HuH-7.5 (cell line): ENCODE measurements at places on chromosomes 16 and 17.

- no peak for DNase-seq
These were observed 440 bp downstream of the C16orf96 start for GRCh38 chr16:4556580-4556979.

DNA sequence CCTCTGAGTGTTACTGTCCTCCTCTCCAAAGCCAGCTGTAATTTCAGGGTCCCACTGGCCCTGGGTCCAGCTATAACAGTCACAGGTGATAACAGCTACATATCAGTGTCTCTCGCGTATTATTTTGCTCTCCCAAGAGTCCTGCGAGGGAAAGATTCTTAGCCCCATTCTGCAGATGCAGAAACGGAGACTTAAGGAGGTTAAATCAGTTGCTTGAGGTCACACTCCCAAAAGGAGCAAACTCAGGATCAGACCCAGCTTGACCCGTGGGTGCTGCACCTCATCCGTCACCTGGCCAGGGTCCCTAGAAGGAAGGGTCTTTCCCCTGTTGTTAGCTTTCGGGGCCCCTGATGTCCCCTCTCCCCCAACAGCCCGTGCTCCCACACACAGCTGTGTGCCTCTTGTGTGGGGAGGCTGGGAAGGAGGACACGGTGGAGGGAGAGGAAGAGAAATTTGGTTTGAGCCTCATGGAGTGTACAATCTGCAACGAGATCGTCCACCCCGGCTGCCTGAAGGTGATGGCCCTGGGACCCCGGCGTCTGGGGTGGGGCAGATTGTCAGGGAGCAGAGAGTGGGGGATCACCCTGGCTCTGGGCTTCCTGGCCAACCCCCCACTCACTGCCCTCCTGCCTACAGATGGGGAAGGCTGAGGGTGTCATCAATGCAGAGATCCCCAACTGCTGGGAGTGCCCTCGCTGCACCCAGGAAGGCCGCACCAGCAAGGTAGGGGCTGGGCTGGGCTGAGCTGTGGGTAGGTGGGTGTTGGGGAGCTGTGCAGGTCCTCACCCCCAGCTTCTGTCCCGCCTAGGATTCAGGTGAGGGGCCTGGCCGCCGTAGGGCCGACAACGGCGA, 3.8 kb downstream of the FBXL19 start:
- DNase-seq, result no peak

DNA sequence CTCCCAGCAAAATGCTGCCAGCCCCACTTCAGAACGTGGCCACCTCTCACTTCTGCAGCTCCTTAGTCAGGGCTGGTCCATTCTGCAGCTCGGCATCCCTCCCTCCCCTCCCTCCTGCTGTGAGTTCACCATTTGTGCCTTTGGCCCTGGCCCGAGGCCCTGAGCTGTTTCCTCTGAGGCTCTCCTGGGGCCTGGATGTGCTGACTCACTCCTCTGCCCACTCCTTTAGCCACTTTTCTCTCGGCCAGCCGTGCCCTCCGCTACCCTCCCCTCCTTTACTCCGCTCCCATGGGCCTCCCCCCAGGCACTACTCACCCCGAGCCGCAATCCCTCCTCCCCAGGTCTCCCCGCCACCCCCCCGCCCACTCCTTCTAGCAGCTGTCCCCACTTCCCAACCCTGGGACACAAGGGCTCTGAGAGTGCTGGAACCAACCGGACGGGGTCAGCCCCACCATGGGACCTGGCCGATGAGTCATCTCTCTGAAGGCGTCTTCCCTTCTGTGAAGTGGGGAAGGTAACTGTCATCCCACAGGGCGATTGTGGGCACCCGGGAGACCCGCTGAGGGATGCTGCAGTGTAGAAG, 11.5 kb downstream of the KCNG4 start:
- DNase-seq, result peak; percentile 59

GRCh38 chr17:35844547-35844946, 24.1 kb downstream of the HEATR9 start:
- DNase-seq, result no peak

DNA sequence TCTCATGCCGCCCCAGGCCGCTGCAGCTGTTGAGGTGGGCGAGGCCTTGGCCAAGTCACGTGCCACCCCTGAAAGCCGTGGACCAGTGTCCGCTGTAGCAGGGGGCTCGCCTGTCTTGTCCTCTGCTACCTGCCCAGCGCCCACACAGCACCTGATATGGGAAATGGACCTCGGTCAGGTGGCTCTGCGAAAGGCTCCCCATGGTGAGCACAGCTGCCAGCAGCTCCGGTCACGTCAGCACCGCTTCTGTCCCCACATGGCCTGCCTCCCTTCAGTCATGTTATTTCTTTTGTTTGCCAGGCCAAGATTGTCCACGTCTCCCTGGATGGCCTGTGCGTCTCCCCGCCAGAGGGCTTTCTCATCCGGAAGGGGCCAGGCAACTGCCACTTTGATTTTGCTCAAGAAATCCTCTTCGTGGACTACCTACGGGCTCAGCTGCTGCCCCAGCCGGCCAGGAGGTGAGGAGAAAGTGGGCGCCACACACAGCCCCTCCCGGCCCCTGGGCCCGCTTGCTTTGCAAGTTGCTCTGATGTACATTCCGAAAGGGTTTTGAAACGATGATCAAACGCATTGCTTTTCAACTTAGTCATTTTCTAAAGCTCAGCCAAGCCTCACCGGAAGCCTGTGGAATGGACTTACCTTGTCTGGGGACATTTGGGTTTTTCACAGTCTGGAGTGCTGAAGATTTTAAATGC, 219.8 kb downstream of the KATNIP start:
- DNase-seq, result no peak

- no peak for DNase-seq
These were observed 486.4 kb upstream of the SOX9 start for GRCh38 chr17:71634376-71634775.

- no peak for DNase-seq
These were observed 78.8 kb upstream of the CDYL2 start for GRCh38 chr16:80883159-80883642.

- no peak for DNase-seq
These were observed 35.3 kb upstream of the PITPNM3 start for GRCh38 chr17:6591599-6592158.

DNA sequence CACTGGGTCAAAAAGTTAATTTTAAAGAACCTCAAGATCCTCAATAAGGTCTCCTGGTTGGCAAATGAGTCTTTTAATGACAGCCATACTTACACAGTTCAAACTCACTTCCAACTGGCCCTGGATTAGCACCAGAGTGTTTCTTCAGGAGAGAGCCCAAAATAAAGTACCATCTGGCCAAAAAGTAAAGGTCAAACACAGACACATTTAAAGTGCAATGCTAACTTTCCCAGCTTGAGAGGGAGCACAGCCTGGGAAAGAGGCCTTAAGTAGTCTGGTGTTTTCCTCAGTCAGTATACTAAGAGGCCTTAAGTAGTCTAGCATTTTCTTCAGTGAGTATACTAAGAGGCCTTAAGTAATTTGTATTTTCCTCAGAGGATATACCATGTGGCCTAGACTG, 46.6 kb upstream of the ERN1 start:
- DNase-seq, result no peak

DNA sequence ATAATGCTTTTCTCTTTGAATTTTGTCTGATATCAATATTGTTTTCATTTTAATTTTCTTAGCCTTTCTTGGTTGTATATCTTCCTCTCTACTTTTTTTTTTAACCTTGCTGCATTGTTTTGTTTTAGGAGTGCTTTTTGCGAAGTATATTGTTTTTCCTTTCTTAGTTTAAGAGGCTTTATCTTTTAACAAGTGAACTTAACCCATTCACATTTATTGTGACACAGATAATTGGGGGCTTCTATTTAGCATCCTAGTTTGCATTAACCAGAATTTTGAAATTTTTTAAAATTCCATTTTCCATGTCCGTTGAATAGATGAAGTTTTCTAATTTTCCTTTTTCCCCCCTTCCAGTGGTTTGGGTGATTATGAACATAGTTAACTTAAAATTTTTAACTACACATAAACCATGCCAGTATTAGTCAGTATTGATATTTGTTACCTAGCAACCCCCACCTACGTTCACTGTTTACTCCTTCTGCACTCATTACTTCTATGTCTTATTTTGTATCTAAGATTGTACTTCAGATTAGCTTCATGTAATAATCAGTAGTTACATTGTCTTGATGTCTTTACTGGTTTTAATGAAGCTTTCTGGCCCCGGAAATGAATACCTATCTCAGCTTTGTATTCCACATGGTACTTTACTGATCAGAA, 44.4 kb downstream of the TNRC6A start:
- DNase-seq, result no peak

DNA sequence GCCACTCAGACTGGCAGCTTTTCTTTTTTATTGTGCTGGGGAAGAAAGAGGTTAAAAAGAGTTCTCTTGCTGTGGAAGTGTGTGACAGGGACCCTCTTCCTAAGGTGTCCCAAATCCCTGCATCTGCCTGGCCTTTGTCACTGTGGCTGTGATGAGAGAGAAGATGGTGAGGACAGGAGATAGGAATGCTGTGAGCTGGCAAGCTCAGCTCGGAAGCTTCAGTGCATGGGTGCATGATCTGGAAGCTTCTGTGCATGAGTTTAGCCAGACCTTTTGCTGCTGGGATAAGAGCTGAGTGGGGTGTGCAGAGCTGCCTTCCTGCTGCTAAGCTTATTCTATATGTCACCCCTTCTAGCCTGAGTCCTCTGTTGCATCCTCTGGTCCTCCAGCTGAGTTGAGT, 103.3 kb upstream of the CACNG3 start:
- DNase-seq, result no peak

DNA sequence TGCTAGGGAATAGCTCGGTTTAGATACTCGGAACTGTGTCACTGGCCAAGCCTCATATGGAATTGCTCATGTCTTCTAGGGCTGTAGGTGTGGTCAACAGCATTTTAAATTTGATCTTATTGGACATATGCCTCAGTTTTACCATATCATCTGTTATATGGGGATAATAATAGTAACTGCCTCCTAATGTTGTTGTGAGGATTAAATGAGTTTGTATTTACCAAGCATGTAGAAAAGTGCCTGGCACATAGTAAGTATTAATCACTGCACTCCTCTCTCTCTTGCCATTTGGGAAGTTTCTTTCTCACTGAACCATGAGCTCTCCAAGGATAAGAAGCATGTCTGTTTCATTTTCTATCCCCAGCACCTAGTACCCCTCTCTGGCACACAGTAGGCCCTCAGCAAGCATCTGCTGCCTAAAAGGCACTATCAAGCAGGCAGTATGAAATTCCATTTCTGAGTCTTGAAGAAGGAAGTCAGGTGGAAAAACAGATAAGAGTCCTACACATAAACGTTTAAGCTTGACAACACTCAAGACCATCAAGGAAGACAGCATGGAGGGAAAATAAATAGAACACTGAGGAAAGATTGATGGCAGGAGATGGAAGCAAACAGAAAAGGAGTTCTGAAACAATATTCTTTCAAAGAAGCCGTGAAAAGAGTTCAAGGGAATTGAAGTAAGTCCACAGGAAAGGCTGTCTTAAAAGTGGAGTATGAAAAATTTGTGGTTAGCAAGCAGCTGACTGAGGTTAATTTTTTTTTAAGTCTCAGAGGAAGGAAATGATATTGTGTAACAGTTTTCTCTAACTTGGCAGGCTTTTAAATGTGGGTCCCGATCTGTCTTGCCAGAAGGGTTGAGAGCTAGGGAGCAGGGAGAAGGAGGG, 2.2 kb upstream of the ATP6V0A1 start:
- no peak for DNase-seq

DNA sequence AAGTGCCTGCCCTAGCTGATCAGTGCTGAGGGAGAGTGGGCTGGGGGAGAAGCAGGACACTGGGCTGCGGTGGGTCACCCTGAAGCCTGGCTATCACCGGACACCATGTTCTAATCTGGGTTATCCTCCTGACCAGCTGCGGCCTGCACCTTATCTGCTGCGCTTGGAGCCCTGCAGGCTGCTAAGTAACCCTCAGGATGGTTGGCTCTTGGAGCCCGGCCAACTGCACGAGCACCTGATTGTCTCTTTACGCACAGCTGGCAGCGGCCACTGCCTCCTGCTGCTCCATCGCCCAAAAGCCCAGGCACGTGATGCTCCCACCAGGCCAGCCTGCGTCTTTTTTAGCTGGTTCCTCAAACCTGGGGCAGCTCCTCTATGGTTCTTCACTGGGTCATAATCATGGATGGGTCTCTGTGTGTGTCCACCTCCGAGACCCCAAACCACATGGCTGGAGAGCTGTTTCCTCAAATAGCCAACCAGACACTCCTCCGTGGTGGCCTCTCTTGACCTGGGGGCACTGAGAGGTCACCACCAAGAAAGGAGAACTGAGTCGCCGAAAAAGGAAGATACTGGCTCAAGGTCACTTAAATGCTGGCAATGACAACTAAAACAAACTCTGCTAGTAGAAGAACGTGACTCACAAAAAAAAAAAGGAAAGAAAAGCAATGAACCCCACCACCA, 21.7 kb downstream of the SPHK1 start:
- DNase-seq, result no peak
